ENCODE measurements at places on chromosomes 1 and 21.

GRCh38 chr1:199101139-199101538, 462.3 kb downstream of the PTPRC start:
- no peak for DNase-seq

GRCh38 chr1:156740237-156740740, 599 bp downstream of the MRPL24 start:
- no peak for DNase-seq

- DNase-seq, result no peak
Measured at GRCh38 chr1:33374336-33375105, 53.6 kb upstream of the A3GALT2 start.

- no peak for DNase-seq
Measured at GRCh38 chr1:192462616-192463015, 113.0 kb upstream of the RGS1 start.

DNA sequence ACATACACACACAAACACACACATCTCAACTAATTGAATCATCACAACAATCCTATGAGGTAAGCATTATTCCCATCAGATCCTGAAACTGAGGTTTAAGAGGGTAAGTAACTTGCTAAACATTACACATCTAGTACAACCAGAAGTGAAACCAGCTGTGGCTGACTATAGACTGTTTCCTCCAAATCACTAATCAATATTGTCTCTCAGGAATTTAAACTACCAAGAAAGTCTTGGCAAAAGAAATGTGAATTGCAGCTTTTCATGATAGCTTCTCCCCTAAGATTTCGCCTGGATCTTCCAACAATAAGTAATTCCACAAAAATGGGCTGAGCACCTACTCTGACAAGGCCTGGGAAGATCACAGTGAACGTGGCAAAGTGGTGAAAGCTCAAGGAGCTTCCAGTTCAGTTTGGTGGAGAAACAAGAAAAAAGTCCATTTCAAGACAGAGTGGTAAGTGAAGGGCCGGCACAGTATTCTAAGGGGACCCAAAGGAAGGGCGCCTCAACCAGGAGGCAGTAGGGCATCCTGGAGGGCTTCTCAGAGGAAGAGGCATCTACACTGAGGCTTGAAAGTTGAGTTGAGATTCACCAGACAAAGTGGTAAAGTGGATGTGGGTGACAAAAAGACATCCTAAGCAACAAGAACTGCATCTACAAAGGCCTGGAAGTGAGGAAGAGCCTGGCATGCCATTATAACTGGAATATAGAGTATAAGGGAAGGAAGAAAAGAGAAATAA, 22.1 kb downstream of the LRRC52 start:
- DNase-seq, result no peak

DNA sequence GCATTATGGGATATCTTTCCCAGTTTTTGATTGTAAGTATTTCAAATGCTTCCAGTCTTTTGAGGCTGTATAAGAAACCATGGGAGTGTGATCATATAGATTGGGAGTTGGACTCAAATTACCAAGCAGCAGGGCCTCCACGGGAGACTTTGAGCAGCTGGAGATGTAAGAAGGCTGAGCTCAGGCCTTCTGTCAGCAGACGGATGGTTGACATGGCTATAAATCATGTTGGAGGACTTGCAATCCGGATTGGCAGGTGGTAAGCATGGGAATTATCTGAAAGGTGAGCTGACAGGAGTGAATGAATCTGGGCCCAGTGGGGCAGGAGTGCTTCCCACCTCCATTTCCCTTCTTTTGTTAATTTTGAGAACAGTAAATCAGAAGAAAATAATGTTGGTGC, 83.2 kb upstream of the PPM1J start:
- no peak for DNase-seq

DNA sequence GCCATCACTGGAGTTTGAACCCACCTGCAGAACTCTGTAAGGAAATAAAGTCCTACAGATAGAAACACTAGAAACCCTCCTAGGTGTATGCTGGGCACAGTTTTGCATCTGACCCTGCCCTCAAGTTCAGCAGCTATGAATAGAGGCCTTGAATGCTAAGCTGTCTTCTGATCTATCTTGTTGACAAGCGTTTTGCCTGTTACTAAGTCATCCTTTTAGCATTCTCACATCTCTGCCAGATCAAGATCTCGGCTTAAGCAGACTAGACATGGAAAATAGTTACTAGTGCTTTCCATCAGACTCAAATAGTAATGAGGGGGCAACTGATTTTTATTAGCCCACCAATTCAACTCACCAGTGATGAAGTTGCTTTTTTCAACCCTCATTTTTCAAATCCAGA, 10.5 kb downstream of the TBX15 start:
- DNase-seq, result no peak

- DNase-seq, result peak; percentile 32
Measured at GRCh38 chr1:230222678-230223077, 155.6 kb downstream of the GALNT2 start.

GRCh38 chr1:65146908-65147423, 1.0 kb upstream of the AK4 start:
- DNase-seq, result no peak

DNA sequence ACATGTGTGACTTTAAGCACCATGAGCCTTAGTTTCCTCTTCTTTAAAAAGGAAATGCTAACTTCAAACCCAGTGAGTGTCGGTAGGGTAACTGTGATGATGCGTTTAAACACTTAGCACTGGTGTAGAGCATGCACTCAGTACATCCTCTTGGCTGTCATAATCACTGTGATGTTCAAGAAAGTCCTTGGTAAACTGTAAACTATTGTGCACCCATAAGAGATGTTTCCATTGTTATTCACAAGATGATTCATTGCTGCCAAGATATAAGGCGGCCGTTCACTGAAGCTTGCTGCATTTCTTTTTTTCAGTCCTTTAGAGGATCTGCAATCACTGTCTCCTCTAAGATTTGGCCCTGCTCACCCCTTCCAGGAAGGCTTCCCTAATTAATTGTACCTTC, 61.8 kb upstream of the DAB1 start:
- DNase-seq, result no peak

- no peak for DNase-seq
Measured at GRCh38 chr1:2098839-2099785, 48.9 kb downstream of the PRKCZ start.

GRCh38 chr21:43853851-43854772, 10.9 kb upstream of the AGPAT3 start:
- no peak for DNase-seq

GRCh38 chr1:18410407-18410806, 70.3 kb upstream of the KLHDC7A start:
- DNase-seq, result no peak

DNA sequence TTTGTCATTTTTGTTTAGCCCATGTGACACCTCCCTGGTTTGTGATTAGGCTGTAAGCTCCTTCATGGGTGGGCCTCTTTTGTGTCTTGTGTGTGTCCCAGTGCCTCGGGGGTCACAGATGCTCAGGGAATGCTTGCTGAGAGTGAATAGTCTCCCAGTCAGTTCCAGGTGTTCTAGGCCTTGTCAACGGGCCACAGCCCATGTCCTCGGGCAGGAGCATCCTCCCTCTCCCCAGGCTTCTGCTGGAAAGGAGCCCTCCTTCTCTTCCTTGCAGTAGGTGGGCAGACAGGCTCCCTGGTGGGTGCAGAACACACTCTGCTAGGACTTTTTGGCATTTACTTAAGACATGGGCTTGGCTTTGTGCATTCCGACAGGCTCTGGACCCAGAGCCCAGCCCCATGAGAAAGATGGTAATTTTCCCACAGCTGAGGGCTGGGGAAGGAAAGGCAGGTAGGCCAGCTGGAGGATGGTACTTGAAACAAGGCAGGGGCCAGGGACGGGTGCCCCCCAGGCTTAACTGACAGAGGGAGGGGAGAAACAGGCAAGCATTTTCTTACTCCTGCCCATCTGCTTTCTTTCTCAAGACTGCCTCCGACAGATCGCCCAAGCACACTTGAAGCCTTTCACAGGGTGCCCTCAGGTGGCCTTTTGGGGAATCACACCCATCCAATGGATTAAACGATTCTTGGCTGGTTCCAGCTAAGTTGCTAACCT, 7.1 kb upstream of the CPLANE2 start:
- DNase-seq, result peak; percentile 85

DNA sequence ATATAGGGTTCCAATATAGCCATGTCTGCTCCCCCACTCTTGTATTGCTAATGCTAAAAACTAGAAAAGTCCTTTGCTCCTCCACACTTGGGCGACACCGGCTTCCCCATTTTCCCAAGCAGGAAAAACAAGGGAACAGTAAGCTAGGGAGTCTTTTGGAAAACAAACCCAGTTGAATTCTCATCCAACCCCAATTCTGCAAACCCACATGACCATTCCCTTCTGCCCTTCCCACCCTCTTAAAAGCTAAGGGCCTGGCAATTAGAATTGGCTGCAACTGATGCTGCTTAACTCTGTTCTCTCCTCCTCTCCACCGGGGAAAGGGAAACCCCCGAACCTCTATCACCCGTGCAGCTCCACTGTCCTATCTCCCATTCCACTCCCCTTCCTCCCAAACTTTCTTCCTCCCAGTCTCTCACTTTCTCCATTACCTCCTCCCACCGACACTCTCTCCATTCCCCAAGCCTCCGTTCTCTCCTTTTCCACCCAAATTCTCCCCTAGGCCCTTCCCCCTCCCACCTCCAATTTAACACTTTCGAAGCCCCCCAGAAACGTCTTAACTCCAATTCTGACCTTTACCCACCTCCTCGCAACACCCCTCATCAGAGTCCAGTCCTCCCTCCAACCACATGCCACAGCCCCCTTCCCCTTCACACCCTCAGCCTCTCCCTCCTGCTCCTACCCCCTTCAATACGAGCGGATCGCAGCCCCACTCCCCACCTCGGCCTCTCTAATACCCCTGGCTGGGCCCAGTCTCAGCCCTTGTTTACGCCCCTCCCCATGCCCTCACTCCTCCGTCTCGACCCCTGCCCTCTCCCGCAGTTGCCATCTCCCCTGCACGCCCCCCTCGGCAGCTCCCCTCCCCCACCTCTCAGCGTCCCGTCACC, 701 bp downstream of the DEDD start:
- peak; percentile 20 for DNase-seq

DNA sequence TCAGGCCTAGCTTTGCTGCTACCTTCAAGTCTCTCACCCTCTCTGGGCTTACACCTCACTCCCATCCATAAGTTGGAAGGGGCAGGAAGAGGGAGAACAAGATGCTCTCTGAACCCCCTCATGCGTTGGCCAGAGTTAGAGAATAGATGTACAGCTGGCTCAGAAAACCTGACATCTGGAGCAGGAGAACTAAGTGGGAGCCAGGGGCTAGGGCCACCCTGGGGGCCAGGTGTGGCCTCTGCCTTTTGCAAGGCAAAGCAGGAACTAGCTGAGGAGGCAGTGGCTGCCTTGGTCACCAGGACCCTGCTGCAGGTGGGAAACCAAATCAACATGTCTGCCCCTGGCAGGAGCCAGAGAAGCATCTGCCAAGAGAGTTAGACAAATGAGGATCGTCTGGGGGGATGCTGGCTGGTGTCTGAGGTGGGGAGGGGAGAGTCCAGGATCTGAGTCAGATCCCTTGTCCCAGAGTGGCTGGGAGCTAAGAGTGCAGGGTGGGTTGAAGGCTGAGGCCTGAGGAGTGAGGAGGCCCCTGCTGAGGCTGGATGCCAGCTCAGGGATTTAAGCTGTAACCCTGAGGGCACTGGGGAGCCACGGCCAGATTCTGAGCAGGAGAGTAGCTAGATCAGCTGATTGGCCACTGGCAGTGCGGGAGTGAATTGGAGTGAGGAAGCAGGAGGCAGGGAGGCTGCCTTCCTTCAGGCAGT, 115.0 kb downstream of the EPHB2 start:
- no peak for DNase-seq

GRCh38 chr1:41291195-41291594, 49.1 kb upstream of the SCMH1 start:
- no peak for DNase-seq

DNA sequence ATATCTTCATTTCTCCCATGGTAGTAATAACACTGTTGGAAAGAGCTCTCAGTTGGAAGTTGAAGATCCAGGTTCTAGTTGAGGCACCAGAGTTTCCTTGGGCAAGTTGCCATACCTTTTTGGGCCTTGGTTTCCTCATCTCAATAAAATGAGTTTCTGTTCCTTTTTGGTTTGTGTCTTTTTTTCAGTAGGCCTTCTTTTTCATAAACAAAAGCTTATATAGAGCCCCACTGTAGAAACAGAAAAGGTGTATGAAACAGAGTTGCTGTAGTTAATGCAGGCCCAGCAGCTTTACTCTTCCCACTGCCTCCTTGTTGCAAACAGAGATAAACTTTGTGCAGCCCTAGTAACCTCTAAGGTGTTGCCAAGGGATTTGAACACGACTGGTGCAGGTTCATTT, 41.7 kb downstream of the WNT4 start:
- DNase-seq, result peak; percentile 56

- no peak for DNase-seq
Measured at GRCh38 chr1:112027696-112028095, 38.2 kb upstream of the KCND3 start.

GRCh38 chr1:119007670-119008482, 19.7 kb upstream of the TBX15 start:
- no peak for DNase-seq

DNA sequence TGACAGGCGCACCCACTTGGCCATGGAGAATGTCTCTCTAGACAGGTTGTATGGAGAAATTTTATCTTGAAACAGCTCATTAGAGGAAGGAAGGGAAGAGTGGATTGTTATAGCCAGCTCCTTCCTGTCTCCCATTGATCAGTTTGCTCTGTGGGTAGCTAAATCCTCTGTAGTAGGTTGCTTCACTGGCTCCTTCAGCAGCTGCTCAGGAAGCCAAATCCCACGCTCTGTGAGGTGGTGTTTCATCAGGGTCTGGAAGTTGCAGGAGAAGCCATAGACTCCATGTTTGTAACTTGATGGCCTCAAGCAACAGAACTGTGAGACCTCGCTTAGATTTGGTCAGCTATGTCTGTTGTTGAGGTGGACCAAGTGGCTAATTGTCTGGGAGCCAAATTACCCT, 6.8 kb upstream of the NFYC start:
- no peak for DNase-seq

DNA sequence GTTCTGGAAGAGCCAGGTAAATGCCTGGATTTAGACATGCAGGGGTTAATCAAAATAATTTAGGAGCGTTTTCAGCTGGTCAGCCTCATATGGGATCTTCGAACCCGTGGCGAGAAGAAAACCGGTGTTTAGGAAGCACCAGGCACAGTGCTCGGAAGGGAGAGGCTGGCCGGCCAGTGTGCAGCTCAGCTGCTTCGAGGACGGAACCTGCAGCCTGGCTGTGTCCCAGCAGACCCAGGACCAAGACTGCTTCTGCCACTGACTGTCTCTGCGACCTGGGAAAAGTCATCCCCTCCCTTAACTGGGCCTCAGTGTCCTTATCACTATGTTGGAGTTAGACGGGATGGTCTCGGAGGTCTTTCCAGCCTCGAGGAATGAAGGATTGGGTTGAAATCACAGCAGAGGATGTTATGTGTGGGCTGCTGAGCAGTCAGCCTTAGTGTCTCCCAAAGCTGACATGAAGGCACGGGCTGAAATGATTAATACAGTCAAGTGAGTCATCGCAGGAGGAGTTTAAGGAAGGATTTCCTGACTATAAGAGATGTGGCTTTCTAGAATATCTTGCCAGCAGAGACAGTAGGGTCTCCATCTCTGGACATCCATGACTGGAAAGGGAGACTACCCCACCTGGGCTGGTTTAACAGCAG, 20.8 kb downstream of the PPFIA4 start:
- no peak for DNase-seq

DNA sequence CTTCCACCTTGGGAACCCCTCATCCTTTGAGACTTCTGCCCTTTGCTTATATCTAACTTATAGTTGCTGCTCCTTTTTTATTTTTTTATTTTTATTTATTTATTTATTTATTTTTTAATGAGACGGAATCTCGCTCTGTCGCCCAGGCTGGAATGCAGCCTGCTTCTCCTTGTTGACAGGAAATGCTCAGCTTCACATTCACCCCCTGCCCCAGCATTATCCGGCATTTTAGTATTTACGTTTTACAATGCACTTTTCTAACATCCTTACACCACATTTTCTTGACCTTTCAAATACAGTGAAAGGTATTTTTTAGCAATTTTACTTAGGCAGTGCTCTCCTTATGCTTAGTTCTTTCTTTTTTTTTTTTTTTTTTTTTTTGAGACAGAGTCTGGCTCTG, 14.9 kb downstream of the CXADR start:
- DNase-seq, result no peak
